IPS DF 6.9 (cell line): ENCODE measurements at places on chromosomes 7 and 10.

GRCh38 chr7:88165697-88166096, 54.1 kb downstream of the SRI start:
- H3K27me3 ChIP-seq: no peaks in the 10 kb centered on the region
- no peaks in the 10 kb centered on the region for H3K4me1 ChIP-seq
- H3K27ac ChIP-seq: no peak overlapping the region
- no peaks in the 10 kb centered on the region for H3K36me3 ChIP-seq
- H3K4me3 ChIP-seq: no peak overlapping the region
- DNase-seq: no peak

DNA sequence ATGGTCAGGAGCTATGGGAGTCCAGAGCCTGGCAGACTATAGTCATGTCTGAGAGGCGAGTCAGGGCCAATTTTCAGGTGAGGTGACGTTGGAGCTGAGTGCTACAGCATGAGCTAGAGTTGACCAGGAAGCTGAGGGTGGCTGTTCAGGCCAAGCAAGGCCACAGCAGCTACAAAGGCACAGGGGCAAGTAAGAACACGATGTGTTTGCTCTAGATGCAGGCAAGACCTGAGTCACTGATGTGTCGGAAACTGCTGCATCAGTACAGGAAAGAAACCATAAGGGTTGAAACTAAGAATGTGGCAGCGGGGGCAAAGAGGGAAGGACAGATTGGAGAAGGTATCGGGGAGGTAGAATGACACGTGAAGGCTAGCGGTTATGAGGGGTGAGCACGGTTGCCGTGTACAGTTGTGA, 11.8 kb upstream of the RRP12 start:
- no peaks in the 10 kb centered on the region for H3K27me3 ChIP-seq
- H3K4me3 ChIP-seq: no peak overlapping the region
- DNase-seq: no peak
- no peaks in the 10 kb centered on the region for H3K4me1 ChIP-seq

DNA sequence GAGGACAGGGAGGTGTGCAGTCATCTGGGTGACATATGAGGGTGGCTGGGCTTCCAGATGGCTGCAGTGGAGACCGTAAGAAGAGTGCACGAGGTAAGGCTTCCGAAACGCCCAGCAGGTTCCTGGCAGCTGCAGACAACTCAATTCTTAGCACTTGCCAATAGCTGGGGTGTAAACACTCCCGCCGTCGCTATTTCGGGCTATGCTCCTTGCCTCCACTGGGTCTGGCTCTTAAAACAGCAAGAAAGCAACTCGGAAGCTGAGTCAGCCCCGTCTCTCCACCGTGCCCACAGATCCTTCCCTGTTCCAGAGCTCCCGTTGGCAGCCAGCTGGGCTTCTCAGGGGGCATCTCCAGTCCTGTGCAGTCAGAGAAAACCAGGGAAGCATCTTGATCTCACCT, 6.1 kb upstream of the PDGFA start:
- peaks cover 2% of the 10 kb centered on the region for H3K4me1 ChIP-seq
- DNase-seq: no peak
- H3K27me3 ChIP-seq: peaks cover 26% of the 10 kb centered on the region

DNA sequence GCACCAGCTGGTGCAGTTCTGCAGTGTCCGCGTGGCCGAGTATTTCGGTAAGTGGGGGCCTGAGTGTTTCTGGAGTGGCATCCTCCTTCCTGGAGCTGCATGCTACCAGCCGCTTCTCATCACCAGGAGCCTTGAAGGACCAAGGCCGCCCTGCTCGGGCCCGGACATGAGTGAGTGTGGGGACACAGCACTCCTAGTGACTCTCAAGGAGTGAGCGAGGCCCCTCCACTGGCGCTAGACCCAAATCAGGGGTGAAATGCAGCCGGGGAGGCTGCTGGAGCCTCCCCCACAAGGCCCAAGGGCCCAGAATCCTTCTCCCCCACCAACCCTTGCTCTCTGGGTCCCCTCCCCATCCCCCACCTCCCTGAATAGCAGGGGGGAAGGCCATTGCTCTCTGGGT, 48.0 kb downstream of the CAMK2B start:
- no peak overlapping the region for H3K27ac ChIP-seq
- peaks cover 1% of the 10 kb centered on the region; the same call in 1 of the 2 replicates for H3K27me3 ChIP-seq
- H3K4me1 ChIP-seq: peaks cover 3% of the 10 kb centered on the region
- no peak overlapping the region for H3K4me3 ChIP-seq

GRCh38 chr10:1247598-1248261, 191.5 kb downstream of the WDR37 start:
- no peak overlapping the region for H3K27ac ChIP-seq
- no peaks in the 10 kb centered on the region for H3K36me3 ChIP-seq
- no peaks in the 10 kb centered on the region for H3K27me3 ChIP-seq
- DNase-seq: no peak
- H3K4me1 ChIP-seq: no peaks in the 10 kb centered on the region

- DNase-seq: no peak
- no peak overlapping the region for H3K27ac ChIP-seq
- H3K27me3 ChIP-seq: no peaks in the 10 kb centered on the region
- no peaks in the 10 kb centered on the region for H3K4me1 ChIP-seq
- no peak overlapping the region for H3K4me3 ChIP-seq
These were observed 195.3 kb downstream of the PPP1R9A start for GRCh38 chr7:95102662-95103061.

- H3K4me1 ChIP-seq: no peaks in the 10 kb centered on the region
- no peaks in the 10 kb centered on the region for H3K27me3 ChIP-seq
- H3K27ac ChIP-seq: no peak overlapping the region
- no peak for DNase-seq
- H3K36me3 ChIP-seq: no peaks in the 10 kb centered on the region
These were observed 59.2 kb downstream of the WIPF3 start for GRCh38 chr7:29865526-29865925.

DNA sequence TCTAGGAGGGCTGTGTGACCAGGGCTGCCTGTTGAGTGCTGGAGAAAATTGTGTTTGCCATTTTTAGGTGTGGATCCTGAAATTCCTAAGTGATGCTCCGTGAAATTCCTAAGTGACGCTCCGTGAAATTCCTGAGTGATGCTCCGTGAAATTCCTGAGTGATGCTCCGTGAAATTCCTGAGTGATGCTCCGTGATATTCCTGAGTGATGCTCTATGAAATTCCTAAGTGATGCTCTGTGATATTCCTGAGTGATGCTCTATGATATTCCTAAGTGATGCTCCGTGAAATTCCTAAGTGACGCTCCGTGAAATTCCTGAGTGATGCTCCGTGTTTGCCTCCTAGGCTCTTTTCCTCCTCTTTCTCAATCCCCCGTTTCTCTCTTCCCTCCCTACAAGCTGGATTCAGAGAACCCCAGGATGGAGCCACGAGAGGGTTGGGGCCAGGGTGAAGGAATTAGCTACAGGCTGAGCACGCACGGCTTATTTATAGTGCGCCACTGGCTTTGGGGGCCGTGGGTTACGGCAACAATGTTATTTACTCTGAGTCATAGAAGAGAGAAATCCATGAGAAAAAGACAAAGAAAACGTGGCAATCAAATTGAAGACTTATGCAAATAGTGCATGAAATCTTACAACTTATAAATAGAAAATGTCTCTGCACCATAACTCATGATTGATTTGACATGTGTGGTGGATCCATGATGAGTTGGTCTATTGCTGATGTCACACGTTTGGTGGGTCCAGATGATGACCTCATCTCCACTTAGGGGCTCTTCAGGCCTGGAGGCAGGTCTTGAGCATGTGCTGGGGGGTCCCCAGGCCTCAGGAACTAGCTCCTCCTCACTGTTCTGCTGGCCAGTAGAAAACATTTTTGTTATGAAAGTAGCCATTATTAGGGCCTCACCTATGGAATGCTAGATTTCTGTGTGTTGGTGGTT, 224.6 kb downstream of the WDR37 start:
- DNase-seq: no peak
- H3K4me1 ChIP-seq: 0 out of 2 replicates have a peak, but pooled peaks cover 1% of the 10 kb centered on the region
- no peak overlapping the region for H3K4me3 ChIP-seq
- H3K27ac ChIP-seq: no peak overlapping the region
- H3K27me3 ChIP-seq: no peaks in the 10 kb centered on the region

GRCh38 chr7:114944745-114945625, 23.1 kb downstream of the MDFIC start:
- H3K4me3 ChIP-seq: no peak overlapping the region
- no peak for DNase-seq
- H3K36me3 ChIP-seq: no peaks in the 10 kb centered on the region

- H3K4me3 ChIP-seq: no peak overlapping the region
- DNase-seq: no peak
- no peaks in the 10 kb centered on the region; the same call in 1 of the 2 replicates for H3K4me1 ChIP-seq
- H3K36me3 ChIP-seq: no peaks in the 10 kb centered on the region
These were observed 240.2 kb downstream of the BUB3 start for GRCh38 chr10:123394382-123394781.

DNA sequence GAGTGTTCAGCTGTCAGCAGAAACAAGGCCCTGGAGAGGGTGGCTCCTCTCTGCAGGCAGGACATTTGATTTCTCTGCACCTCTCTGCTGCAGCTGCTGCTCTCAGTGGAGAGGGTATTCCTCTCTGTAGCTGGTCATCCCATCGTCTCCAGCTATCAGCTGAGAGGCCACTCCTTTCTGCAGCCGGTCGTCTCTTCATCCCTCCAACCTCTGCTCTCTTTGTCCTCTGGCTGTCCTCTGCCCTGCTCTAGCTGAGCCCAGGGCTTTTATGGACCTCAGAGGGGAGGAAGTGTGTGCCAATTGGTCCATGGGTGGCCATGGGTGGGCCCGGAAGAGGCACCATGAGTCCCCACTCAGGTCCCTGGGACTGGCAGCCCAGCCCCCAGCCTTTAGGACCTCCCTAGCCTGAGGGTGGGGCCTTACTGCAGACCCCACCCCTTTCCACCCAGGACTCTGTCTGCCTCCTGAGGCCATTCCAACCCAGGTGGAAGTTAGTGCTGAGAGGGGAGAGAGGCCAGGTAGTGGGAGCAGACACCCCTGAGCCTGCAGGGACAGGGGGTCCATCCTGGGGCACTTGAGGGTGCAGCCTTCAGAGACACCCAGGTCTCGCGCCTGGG, 26.2 kb upstream of the CDCA7L start:
- H3K36me3 ChIP-seq: no peaks in the 10 kb centered on the region
- H3K27ac ChIP-seq: no peak overlapping the region
- peaks cover 5% of the 10 kb centered on the region; the same call in 1 of the 2 replicates for H3K4me1 ChIP-seq

- no peak overlapping the region for H3K27ac ChIP-seq
- H3K4me3 ChIP-seq: no peak overlapping the region
These were observed 1083.4 kb upstream of the LRRN3 start for GRCh38 chr7:110007320-110008063.

- H3K4me3 ChIP-seq: no peak overlapping the region
- no peak for DNase-seq
- no peaks in the 10 kb centered on the region for H3K36me3 ChIP-seq
These were observed 397.6 kb downstream of the MDFIC start for GRCh38 chr7:115319541-115319940.

DNA sequence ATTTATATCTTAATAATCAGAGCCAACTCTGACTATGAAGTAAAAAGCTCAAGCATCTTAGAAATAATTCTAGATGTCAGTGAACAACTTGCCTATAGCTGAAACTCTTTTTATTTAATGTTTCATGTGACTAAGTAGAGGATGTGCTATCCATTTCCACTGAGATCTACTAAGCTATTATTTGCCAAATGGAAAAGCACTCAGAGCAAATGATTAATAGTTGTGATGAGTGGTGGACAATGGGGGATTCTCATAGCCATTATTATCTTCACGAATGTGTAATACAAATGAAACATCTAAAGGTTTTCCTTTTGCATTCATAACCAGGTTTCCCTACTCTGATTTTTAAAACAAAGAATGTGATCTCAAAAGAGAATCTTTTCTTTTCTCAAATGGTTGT, 126.6 kb upstream of the GNAI1 start:
- H3K27me3 ChIP-seq: no peaks in the 10 kb centered on the region
- H3K4me3 ChIP-seq: no peak overlapping the region
- H3K4me1 ChIP-seq: no peaks in the 10 kb centered on the region
- no peak for DNase-seq

DNA sequence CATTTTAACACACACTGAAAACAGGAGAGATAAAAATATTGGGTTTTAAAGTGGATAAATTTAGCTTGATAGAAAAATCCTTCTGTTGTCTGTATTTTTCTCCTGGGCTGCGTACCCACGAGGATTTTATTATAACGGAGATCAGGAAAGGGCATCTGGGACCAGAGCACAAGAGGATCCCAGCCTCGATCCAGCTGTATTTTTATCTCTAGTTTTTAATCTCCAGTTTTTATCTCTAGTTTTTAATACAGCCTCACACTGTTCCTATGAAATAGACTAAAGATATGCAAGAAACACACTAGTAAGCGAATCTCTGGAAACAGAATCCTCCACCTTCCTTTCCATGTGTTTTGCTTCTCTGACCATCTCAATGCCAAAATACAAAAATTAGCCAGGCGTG, 295.2 kb downstream of the FRMD4A start:
- H3K27ac ChIP-seq: no peak overlapping the region
- no peak overlapping the region for H3K4me3 ChIP-seq
- H3K36me3 ChIP-seq: no peaks in the 10 kb centered on the region
- no peaks in the 10 kb centered on the region; the same call in 1 of the 2 replicates for H3K4me1 ChIP-seq
- DNase-seq: no peak
- H3K27me3 ChIP-seq: no peaks in the 10 kb centered on the region

DNA sequence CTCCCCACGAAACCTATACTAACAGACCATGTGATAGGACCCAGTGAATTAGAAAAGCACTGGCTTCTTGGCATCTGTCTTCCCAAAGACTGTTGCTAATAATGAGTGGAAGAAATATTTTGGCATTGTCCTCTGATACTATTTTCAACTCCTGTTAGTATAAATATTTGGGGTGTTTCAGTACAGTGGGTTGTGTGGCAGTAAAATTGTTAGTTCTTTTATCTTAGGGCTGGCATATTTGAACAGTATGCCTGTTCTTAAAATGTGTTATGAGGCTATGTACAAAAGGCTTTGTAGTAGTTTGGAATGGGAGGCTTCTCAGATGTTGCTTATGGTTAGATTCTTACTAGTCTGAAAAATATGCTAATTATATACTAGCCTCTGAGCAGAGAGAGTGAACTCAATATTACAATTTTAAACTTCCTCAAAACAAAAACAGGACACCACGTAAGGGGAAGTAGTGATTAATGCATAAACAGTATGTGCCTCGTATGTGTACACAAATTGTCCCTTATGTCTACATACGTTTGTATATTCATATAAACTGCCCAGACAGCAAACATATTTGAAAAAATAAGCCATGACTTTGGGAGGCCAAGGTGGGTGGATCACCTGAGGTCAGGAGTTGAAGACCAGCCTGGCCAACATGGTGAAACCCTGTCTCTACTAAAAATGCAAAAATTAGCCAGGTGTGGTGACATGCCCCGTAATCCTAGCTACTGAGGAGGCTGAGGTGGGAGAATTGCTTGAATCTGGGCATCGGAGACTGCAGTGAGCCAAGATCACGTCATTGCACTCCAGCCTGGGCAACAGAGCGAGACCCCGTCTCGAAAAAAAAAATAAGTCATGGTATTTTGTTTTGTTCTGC, 115.4 kb downstream of the ARID5B start:
- H3K27me3 ChIP-seq: no peaks in the 10 kb centered on the region
- no peak for DNase-seq
- H3K4me1 ChIP-seq: no peaks in the 10 kb centered on the region; the same call in 1 of the 2 replicates
- no peak overlapping the region for H3K27ac ChIP-seq
- H3K4me3 ChIP-seq: no peak overlapping the region
